ENCODE measurements at places on chromosomes 7 and 10.

DNA sequence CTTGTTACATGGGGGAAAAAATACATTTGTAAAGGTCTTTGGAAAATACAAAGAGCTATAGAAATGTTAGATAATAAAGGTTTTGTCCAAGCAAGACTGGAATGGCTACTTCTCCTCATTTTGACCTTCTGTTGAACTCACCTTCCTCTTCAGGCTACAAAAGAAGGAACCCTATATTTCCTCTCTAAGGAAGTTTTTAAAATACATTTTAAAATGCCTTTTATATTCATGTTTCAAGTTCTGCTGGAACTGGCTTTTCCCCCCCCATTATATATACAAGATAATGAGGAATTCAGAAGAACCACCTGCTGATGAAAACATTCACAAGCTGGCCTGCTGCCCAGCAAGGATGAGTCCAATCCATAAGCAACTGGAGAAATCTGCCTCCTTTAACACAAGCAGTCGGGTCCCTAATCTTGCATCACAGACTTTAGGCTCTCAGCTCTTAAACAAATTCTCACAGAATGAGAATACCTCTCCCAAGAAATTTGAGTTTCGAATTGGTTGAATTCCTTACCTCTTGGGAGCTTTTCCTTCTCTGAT, 44.6 kb downstream of the MTERF1 start:
- DNase-seq = no peak

GRCh38 chr7:5428478-5429252, 5.0 kb upstream of the TNRC18 start:
- DNase-seq = no peak

- no peak for DNase-seq
These were observed 160.9 kb upstream of the FZD1 start for GRCh38 chr7:91103363-91103762.

GRCh38 chr7:64951250-64951848, 39.5 kb downstream of the ZNF117 start:
- DNase-seq = peak; percentile 36

DNA sequence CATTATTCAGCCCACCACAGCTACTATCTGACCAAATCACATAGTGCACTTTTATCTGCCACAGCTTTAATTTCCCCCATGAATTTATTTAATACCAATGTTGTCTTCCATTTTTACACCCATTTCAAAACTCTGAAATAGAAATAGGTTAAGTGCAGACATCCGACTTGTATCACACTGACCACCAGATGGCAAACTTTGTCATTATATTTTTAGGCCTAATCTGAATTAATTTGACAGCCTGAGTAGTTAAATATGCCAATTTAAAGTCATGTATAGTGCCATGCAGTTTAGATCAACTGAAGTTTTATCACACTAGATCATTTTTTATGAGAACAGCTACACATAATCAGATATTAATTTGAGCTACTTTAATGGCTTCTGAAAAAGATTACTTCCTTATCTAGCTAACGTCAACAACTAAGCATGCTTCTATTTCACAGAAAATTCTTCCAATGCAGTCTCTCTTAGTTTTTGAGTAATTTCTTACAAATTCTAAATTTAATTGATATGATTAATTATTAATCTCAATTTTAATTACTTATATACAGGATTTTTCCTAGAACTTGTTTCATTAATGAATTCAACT, 566.4 kb downstream of the GFRA1 start:
- no peak for DNase-seq

- DNase-seq = no peak
These were observed 48.4 kb upstream of the CUL1 start for GRCh38 chr7:148650232-148650858.

DNA sequence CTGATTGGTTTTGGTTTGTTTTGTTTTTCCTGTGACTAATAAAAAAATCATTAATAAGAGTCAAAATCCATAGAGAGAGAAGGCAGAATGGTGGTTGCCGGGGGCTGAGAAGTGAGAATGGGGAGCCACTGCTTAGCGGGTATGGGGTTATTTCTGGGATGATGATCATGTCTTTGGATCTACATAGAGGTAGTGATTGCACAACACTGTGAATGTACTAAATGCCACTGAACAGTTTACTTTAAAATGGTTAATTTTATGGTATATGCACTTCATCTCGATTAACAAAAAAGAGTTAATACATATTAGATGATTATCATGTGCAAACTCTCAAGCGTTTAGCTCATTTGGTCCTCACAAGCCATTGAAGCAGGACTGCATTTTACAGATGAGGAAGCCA, 342.9 kb downstream of the ELMO1 start:
- DNase-seq = no peak

GRCh38 chr10:76209135-76209534, 777.7 kb downstream of the LRMDA start:
- DNase-seq = no peak

- DNase-seq = no peak
These were observed 52.4 kb downstream of the CASD1 start for GRCh38 chr7:94561841-94562514.

DNA sequence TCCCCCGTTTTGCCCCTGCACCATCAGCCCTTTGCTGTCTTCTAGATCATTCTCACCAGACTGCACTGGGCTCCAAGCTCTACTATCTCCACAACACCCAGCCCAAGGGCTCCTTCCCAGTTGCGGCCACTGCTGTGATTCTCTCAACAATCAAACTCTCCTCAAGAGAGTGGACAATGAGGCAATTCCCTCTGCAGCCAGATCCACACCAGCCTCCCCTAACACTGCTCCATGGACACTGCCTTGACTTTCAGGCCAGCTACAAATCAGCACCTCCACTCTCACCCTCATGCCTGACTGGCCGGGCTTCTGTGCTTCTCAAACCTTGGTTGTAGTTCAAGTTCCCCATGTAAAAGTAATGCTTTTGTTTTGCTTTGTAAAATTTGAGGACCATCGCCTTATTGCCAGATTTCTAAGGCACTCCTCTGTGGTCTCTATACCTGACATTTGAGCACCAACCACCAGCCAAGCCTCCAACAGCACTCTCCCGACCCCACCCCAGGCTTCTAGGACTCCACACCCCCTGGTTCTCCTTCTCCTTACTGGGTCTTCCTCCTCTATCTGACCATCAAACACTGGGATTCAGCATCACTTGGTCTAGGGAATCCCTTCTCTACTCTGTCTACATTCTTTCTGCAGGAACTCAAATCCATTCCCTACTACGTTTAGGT, 45.4 kb downstream of the PPIF start:
- no peak for DNase-seq

- DNase-seq = no peak
These were observed 43.0 kb downstream of the DNAJC12 start for GRCh38 chr10:67794909-67795460.

- DNase-seq = no peak
These were observed 159.2 kb downstream of the NEURL1 start for GRCh38 chr10:103652599-103653281.

DNA sequence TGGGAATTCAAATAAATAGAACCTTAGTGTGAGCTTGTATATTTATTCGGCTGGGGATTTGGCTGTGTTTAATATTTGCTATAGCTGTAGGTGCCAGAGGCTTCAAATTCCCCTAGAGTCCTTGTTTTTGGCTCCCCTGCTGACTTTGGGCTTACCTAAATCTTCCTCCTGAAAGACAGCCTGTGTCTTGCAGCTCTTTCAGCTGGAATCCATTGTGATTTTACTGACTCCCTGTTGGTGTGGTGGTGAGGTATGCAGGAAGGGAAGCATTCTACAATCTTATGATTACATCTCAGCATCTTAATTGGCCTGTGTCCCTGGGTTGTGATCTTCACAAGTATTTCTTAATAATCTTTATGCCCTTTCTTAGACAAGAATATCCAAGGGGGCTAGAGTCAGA, 25.9 kb downstream of the FOXI2 start:
- no peak for DNase-seq

DNA sequence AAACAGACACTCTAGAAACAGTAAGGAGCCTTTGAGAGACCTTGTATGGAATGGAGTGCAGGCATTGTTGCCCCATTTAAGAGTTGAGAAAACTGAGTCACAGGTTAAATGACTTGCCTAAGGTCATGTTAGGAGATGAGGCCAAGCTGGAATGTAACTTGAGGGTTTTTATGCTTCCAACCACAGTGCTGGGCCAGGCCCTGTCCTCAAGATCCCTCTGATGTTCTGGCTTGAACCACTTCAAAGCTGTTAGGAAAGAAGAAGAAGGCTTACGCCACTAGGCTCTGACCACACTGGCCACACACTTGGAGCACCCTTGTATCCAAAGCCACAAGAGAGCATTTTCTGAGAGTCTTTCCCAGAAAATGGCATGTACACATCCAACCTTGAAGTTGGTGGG, 42.7 kb downstream of the PLAU start:
- no peak for DNase-seq

GRCh38 chr10:33204031-33204430, 130.4 kb downstream of the NRP1 start:
- DNase-seq = no peak

GRCh38 chr10:43118631-43119415, 19.4 kb upstream of the CSGALNACT2 start:
- DNase-seq = no peak

GRCh38 chr10:75902816-75903215, 471.4 kb downstream of the LRMDA start:
- no peak for DNase-seq

- no peak for DNase-seq
These were observed 91.9 kb upstream of the NPY start for GRCh38 chr7:24192053-24192452.

DNA sequence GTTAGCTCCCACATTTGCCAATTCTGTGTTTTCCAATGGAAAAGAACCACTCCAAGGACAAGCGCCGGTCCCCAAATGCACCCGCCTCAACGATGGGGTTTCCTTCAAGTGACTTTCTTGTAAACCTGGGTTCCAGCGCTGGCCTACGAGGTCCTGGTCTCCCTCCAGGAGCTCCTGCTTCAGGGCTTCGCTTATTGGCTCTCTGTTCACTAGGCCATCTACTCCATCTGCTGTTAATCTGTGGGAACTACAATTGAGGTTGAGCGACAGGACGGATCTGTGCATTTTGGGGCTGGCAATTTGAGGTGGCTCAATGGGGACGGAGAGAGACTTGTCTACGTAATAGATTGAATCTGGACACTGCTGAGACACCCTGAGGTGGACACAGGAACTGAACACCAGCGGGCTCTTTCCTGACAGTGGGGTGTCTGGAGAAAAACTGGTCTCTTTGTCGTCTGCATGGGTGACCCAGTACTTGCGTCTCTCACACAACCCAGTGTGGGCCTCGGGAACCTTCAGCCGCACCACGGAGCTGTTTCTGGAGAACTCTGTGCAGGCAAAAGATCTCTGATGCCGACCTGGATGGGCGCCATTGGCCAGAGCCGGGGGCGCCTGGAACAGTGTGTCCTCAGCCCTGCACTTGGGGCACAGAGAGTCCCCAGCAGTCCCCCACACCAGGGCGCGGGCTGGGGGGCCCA, 115.9 kb upstream of the ADAM12 start:
- peak; percentile 9 for DNase-seq

- DNase-seq = no peak
These were observed 337.4 kb downstream of the CRPPA start for GRCh38 chr7:16083931-16084330.

DNA sequence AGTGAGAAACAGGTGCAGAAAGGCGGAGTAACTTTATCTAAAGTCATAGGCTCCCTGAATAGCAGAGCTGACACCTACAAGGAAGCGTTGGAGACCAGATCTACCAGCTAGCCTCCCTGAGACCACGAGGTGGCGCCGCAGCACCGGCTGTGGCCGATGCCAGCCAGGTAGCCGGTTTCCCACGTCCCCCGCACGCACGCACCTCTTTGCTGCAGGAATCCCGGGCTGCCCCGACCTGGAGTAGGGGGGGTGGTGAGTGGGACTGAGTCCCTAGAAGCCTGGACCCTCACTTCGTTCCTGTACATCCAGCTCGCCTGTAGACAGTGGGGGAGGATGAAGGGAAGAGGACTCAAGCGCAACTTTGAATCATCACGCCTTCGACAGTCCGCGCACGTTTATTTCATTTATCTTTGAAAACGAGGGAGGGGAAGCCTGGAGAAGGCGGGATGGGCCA, 3.7 kb downstream of the ELOVL3 start:
- peak; percentile 83 for DNase-seq

- DNase-seq = no peak
These were observed 277.5 kb upstream of the MAGI2 start for GRCh38 chr7:79730971-79731370.

- DNase-seq = no peak
These were observed 311.5 kb downstream of the REEP3 start for GRCh38 chr10:63832686-63833085.

DNA sequence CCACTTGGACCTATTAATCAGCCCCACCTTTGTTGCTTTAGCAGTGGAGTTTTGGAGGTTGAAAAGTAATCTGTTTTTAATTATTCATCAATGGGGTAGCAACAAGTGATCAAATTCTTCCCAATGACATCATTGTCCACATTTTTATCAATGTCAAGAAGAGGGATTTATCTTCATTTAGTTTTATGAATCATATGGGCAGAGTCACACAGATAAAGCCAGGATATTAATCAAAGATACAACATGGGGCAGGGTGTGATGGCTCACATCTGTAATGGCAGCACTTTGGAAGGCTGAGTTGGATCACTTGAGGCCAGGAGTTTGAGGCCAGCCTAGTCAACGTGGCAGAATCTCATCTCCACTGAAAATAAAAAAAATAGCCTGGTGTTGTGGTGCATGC, 388.4 kb upstream of the POM121L12 start:
- DNase-seq = no peak

GRCh38 chr10:44965651-44966097, 6.1 kb downstream of the RASSF4 start:
- peak; percentile 20 for DNase-seq

DNA sequence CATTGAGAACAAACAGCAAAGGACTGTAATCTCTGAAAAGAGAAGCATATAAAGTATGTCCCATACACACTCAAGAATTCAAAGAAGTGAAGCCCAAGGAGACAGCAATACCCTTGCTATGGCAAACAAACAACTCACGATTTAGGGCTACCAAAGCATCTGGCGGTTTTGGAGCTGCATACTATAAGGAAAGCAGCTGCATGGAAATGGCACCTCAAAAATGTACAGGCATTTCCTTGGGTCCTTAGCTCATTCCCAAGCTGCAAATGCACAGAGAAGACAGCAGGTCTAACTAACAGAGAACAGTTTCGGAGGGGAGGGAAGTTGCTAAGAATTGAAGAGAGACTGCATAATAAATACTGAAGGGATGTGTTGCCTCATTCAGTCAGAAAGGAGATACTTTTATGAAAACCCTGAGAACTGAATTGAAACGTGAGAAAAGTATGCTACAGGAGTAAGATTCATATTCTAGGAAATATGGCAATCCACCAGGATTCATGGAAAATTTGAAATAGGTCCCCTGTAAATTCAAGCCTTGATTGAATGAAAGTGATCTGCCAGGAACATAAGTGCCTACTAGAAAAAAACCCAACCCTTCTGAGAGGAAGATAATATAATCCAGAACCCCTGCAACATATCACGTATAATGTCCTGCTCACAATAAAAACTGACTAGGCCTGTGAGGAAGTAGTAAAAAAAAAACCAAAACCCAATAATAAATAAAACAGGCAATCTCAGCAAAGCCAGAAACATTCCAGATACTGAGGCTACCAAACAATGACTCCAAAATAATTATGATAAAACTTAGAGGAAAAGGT, 36.4 kb downstream of the CUBN start:
- DNase-seq = no peak

- DNase-seq = no peak
These were observed 112.9 kb downstream of the FAM107B start for GRCh38 chr10:14661818-14662217.

All from germinal center (tissue), 1 donor.